CD4-positive, alpha-beta T cell (primary cell): ENCODE measurements at places on chromosomes 5 and 9.

DNA sequence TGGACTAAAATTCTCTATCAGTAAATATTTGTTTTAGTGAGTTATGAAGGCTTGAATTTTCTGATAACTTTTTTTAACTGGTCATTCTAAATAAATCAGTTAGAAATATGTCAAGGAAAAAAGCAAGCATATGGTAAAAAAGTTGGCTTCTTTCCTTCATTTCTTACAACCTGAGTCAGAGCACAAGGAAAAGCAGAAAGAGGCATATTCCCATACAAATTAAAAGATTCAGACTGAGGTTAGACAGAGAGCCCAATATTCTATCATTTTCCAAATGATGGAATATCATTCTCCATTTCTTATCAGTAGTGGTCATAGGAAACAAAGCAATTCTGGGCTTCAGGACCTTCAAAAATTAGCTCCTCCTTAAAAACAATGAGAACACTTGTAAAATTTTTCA lies 732.1 kb downstream of the MAT2B start:
- no peaks in the 10 kb centered on the region for H3K36me3 ChIP-seq

DNA sequence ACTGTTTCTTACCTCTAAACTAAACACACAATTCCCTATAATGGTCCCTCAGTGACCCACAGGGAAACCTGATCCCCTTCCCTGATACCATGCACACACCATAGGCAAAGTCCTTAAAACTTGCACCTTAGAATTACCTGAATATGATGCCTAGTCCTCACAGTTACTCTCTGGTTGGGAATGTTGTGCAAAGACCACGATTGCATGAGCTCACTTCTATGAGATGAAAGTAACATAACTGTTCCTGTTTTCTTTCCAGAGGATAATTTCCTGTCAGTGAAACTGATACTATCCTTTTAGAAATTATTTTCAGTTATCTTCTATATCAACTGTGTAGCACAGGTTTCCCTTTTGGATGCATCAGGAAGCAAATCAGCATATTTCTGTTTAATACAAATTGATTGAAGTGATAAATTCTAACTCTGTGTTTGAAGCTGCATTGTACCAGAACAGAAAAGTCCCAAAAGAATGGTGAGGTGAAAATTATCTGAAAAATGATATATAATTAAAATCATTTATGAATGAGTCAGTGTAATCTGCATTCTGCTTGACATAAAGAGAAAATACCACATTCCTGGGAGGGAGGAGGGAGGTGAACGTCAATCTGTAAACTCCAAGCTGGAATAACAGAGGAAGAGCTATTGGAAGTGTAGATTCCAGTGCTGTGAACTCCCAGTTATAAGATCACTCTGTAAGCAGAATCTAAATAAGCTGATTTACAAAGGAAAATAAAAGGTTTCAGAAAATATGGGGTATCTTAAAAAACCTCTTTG lies 51.2 kb upstream of the TNFAIP8 start:
- H3K36me3 ChIP-seq, result peaks cover 6% of the 10 kb centered on the region
- no peaks in the 10 kb centered on the region for H3K27me3 ChIP-seq
- H3K27ac ChIP-seq, result peak overlapping the region; percentile 72
- DNase-seq, result no peak
- H3K4me3 ChIP-seq, result no peak overlapping the region

DNA sequence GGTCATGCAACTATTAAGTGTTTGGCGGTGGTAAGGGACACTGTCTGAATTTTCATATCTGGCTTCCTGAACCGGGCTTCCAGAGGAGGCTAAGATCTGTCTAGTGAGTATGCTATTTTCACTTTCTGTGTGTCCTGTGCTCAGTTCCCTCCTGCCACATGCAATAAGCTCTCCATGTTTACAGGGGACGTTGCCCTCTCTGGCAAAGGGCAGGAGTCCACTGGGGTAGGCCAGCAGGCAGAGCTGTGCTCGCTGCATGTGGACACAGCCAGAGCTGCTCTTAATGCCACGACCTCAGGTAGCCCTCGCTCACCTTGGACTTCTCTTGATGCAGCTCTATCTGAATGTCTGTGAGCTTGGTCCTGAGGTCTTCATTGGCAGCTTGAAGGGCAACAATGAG lies 111.2 kb downstream of the JAKMIP2 start:
- no peak overlapping the region for H3K4me3 ChIP-seq
- H3K27me3 ChIP-seq, result no peaks in the 10 kb centered on the region
- H3K4me1 ChIP-seq, result no peaks in the 10 kb centered on the region
- no peaks in the 10 kb centered on the region for H3K36me3 ChIP-seq
- H3K27ac ChIP-seq, result no peak overlapping the region
- no peak for DNase-seq

- peaks cover 4% of the 10 kb centered on the region for H3K27me3 ChIP-seq
- no peak for DNase-seq
- no peaks in the 10 kb centered on the region for H3K4me1 ChIP-seq
These were observed 24.7 kb upstream of the TMEM171 start for GRCh38 chr5:73095564-73096238.

GRCh38 chr5:28374492-28374967 lies 1336.1 kb upstream of the CDH9 start:
- H3K27me3 ChIP-seq, result no peaks in the 10 kb centered on the region
- H3K4me3 ChIP-seq, result no peak overlapping the region
- H3K27ac ChIP-seq, result no peak overlapping the region
- no peak for DNase-seq
- no peaks in the 10 kb centered on the region for H3K4me1 ChIP-seq
- H3K36me3 ChIP-seq, result no peaks in the 10 kb centered on the region

- H3K4me3 ChIP-seq, result no peak overlapping the region
- H3K27ac ChIP-seq, result no peak overlapping the region
- H3K27me3 ChIP-seq, result no peaks in the 10 kb centered on the region
- no peak for DNase-seq
- H3K4me1 ChIP-seq, result peaks cover 15% of the 10 kb centered on the region
These were observed 30.1 kb downstream of the PRKACG start for GRCh38 chr9:68983522-68984424.

GRCh38 chr9:92931606-92932005 lies 15.7 kb upstream of the FGD3 start:
- H3K27me3 ChIP-seq, result no peaks in the 10 kb centered on the region
- H3K27ac ChIP-seq, result no peak overlapping the region
- no peak for DNase-seq
- no peaks in the 10 kb centered on the region for H3K36me3 ChIP-seq

DNA sequence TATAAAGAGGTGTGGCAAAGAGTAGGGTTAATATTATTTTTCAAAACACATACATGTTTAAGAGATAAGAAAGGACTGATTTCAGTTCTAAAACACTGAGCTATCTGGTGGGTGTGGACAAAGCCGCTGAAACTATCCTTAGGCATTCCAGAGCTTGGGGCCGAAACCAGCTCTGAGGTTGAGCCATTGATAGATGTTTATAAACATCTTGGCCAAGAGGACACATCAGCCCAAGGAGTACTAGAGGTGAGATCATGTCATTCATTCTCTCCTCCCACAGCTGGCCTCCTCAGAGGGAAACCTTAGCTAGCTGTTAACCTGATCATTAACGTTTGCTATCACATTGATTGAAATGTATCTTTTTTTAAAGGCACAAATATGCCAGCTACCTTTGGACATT lies 89.9 kb downstream of the NLN start:
- no peak overlapping the region for H3K4me3 ChIP-seq
- no peaks in the 10 kb centered on the region for H3K4me1 ChIP-seq
- H3K27ac ChIP-seq, result no peak overlapping the region
- H3K36me3 ChIP-seq, result no peaks in the 10 kb centered on the region
- DNase-seq, result no peak

- H3K36me3 ChIP-seq, result no peaks in the 10 kb centered on the region
- H3K27ac ChIP-seq, result no peak overlapping the region
- no peak overlapping the region for H3K4me3 ChIP-seq
- no peaks in the 10 kb centered on the region for H3K27me3 ChIP-seq
- H3K4me1 ChIP-seq, result peaks cover 7% of the 10 kb centered on the region
These were observed 10.2 kb upstream of the SFXN1 start for GRCh38 chr5:175467983-175468690.

- H3K4me1 ChIP-seq, result peaks cover 71% of the 10 kb centered on the region
- DNase-seq, result peak; percentile 75
- peak overlapping the region; percentile 14 for H3K4me3 ChIP-seq
- H3K27ac ChIP-seq, result peak overlapping the region; percentile 84
- H3K36me3 ChIP-seq, result no peaks in the 10 kb centered on the region
These were observed 13.1 kb downstream of the DIAPH1 start for GRCh38 chr5:141605523-141606277.

GRCh38 chr9:137813651-137814415 lies 63.7 kb upstream of the CACNA1B start:
- H3K27ac ChIP-seq, result no peak overlapping the region
- no peaks in the 10 kb centered on the region for H3K27me3 ChIP-seq
- no peaks in the 10 kb centered on the region for H3K4me1 ChIP-seq
- DNase-seq, result no peak

- no peak overlapping the region for H3K27ac ChIP-seq
- peaks cover 7% of the 10 kb centered on the region for H3K4me1 ChIP-seq
- no peaks in the 10 kb centered on the region for H3K36me3 ChIP-seq
- no peak for DNase-seq
These were observed 145.5 kb upstream of the SLC24A2 start for GRCh38 chr9:19934301-19934871.

DNA sequence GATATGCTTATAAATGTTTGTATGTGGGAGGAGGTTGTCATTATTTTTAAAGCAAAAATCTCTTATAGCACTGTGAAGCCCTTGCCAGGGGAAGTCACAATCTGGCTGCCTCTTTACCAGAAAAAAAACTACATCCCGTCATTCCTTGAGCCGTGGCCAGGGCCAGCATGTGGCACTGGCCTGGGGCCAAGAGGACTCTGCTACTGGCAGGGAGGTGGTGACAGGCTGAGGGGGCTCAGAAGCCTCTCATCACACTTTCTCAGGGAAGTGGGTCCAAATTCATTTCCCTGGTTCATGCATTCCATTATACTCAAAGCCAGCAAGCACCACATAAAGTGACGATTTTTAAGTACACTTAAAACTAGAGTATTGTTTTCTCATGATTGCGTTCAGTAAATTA lies 457.3 kb downstream of the ZNF608 start:
- H3K36me3 ChIP-seq, result no peaks in the 10 kb centered on the region
- no peak overlapping the region for H3K27ac ChIP-seq
- no peak for DNase-seq
- H3K27me3 ChIP-seq, result no peaks in the 10 kb centered on the region
- H3K4me3 ChIP-seq, result no peak overlapping the region
- H3K4me1 ChIP-seq, result no peaks in the 10 kb centered on the region

- no peaks in the 10 kb centered on the region for H3K36me3 ChIP-seq
- no peak overlapping the region for H3K4me3 ChIP-seq
- no peaks in the 10 kb centered on the region for H3K4me1 ChIP-seq
- DNase-seq, result no peak
- no peak overlapping the region for H3K27ac ChIP-seq
- H3K27me3 ChIP-seq, result no peaks in the 10 kb centered on the region
These were observed 543.7 kb upstream of the SGCD start for GRCh38 chr5:155783246-155783645.

DNA sequence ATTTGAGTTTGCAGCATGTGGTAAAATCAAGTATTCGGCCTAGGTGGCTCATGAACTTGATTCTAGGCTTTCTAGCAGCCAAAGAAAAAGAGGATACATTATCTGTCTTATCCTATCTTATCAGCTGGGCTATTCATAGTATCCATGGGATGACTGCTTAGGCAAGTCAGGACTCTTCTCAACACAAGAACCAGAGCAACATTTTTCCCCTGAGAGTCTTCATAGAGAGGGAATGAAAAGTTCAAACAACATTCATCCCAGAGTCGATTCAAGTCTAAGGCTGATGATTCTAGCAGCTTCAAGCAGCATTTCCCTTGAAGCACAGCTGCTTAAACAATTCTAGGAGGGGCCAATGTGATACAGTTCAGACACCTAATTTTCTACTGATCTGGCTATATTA lies 3.0 kb downstream of the S100Z start:
- H3K27me3 ChIP-seq, result no peaks in the 10 kb centered on the region
- H3K4me1 ChIP-seq, result peaks cover 54% of the 10 kb centered on the region
- no peak for DNase-seq
- no peaks in the 10 kb centered on the region for H3K36me3 ChIP-seq
- no peak overlapping the region for H3K27ac ChIP-seq

DNA sequence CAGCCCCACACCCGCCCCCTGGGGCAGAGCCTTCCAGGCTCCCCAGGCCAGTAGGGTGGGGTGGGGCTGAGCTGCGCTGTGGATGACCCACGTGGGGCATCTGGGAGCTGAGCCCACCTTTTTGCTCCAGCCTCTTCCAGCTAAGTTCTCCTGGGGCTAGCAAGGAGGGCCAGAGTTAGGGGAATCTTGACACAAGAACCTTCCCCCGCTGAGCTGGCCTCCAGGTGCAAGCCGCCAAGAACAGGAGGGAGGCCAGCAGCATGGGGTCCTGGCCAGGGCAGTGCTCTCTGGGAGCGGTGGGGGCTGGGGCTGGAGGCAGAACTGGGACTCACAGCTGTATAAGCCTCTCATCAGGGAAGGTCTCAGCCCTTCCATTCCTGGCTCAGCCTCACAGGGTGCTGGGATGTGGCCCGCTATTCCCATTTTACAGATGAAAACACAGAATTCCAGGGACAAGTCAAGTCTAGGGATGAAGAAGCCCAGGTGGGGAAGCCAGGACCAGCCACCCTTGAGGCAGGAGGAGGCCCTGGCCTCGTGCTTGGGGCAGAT lies 21.5 kb downstream of the SARDH start:
- DNase-seq, result no peak
- no peaks in the 10 kb centered on the region for H3K36me3 ChIP-seq
- no peaks in the 10 kb centered on the region for H3K27me3 ChIP-seq

DNA sequence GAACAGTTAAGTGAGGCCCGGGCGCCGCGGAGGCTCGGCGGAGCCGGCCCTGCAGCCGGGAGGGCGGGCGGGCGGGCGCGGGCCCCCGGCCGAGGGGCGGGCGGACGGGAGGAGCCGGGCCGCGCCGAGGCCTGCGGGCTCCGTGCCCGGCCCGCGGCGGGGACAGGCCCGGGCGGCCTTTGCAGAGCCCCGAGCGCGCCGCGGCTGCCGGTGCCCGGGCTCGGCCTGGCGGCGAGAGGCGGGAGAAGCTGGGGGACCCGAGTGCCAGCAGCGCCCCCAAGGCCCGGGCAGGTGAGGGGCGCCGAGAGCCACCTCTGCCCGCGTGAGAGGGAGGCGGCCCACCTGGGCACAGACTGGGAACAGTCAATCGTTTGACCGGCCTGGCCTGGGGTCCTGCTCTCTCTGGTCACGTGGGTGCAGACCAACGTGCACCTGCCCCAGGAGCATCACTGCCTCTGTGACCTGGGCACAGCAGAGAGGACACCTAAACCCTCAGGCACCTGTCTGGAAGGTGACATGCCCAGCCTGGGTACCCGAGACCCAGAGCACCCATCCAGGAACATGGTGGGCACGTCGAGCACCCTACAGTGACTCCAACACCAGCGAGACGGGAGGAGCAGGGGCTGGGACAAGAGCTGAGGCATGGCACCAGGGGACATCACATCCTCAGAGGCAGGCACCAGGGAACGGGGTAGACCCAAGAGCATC lies 531 bp downstream of the MVB12B start:
- H3K4me1 ChIP-seq, result peaks cover 41% of the 10 kb centered on the region
- DNase-seq, result no peak
- no peak overlapping the region for H3K27ac ChIP-seq
- H3K36me3 ChIP-seq, result no peaks in the 10 kb centered on the region
- H3K4me3 ChIP-seq, result peak overlapping the region; percentile 62
- H3K27me3 ChIP-seq, result no peaks in the 10 kb centered on the region
